ENCODE measurements at places on chromosomes 1 and 21.

- DNase-seq = no peak
Measured at GRCh38 chr1:19879661-19880060, 2.5 kb upstream of the OTUD3 start.

DNA sequence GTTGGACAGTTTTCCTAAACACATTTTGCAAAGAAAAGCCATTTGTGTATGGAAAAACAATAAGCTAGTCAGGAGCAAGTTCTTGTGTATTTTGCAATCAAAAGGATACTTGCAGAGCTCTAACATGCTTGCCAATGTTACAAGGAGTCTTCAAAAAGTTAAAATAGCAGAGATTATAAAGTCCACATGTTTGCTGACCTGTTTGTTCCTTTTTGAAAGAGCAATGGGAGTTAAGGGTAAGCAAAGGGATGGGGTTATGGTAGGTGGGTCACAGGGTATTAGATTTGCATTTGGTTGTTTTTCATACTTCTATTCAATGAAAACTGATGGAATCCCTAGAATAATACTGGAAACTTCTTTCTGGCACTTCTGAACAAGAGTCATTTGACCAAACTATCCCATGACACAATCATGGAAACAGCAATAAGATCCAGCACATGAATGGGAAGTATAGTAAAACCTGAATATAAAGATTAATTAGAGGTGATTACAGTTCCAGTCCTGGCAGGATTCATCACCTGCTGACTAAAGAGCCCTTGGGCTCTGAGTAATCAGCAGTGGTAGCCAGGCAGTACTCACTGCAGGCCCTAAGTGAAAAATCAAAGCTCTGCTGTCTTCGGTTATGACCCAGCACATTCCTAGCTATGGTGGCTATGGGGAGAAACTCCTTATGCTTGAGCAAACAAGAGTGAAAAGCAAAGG lies 27.1 kb upstream of the ZC3H11B start:
- DNase-seq = no peak

GRCh38 chr1:844472-845026 lies 79.2 kb upstream of the SAMD11 start:
- peak; percentile 15 for DNase-seq

DNA sequence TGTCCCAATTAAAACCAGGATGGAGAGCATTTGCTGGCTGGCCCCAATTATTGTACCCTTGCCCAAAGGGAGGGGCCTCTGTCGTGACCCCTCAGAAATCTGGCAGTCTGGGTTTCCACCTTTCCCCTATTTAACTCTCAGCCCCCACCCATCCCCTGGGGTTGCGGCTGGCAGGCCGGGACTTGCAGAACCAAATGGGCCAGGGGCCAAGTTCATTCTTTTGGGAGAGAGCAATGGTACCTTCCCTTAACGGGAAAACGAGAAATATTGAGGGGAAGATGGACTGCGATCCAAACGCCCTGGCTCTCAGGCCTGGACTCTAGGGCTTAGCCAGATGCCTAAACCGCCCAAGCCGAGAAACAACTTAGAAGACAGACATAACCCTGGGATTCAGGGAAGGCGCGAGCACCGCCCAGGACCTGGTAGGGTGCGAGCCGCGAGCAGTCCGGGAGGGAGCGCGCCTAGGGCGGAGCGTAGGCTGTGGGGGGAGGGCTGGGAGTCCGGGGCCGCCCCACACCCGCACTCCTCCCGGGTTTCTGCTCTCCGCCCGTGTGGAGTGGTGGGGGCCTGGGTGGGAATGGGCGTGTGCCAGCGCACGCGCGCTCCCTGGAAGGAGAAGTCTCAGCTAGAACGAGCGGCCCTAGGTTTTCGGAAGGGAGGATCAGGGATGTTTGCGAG lies at the start of gene SLC27A3:
Gene SLC27A3 (plus strand): TSS at position 628 of the 678 bp plus-strand sequence. CDS start 91 bp downstream, outside the sequence.
- DNase-seq = no peak

GRCh38 chr1:226061841-226062557 lies 517 bp upstream of the H3-3A start:
- DNase-seq = peak; percentile 33

DNA sequence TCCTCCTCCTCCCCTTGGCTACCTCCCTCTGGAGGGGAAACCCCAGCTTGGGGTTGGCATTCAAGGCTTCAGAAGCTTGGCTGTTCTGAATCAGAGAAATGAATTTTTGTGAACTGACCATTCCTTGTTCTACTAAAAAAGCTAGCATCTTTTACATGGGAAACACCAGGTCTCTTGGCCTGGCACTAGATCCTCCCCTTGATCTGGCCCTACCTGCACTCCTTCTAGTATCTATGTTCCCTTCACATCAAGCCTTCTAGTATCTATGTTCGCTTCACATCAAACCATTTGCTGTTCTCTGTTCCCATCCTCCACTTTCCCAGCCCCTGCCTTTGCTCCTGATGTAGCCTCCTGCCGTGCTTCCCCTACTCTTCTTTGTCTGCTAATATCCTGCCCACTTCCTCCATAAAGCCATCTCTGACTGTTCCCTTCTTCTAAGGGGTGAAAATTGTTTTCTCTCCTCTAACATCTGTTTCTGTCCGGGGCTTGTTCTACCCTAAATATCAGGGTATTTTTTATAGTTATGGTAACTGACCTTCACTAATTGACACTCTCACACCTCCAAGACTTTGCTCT lies 25.8 kb downstream of the FAM151A start:
- no peak for DNase-seq

DNA sequence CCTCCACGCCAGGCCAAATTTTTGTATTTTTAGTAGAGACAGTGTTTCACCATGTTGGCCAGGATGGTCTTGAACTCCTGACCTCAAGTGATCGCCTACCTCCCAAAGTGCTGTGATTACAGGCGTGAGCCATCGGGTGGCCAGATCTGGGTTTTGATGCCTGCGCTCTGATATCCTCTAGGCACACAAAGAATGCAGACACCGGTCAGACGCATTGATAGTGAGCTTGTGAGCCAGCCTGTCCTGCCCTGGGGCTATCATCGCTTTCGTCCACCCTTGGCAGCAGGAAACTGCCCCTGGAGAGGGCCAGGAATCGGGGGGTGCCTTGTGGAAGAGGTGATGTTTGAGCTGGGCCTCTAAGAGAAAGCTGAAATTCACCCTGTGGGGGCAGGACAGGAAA lies 4.0 kb downstream of the FBLIM1 start:
- no peak for DNase-seq

GRCh38 chr1:78286686-78287085 lies 204.1 kb upstream of the PTGFR start:
- DNase-seq = no peak

GRCh38 chr1:3714284-3714741 lies 37.9 kb upstream of the CCDC27 start:
- no peak for DNase-seq

- no peak for DNase-seq
Measured at GRCh38 chr1:225137976-225138375, 208.5 kb downstream of the DNAH14 start.

GRCh38 chr1:119743308-119743707 lies 25.4 kb downstream of the HMGCS2 start:
- DNase-seq = no peak

Data from activated T-helper 1 cell treated with Interleukin-2 at 50 U/mL for 16 hours (primary cell).